Nucleus accumbens (tissue), 56 donors: ENCODE measurements at places on chromosomes 7 and 10.

GRCh38 chr7:135770139-135770710 lies 21.6 kb upstream of the FAM180A start:
- no peak for DNase-seq

DNA sequence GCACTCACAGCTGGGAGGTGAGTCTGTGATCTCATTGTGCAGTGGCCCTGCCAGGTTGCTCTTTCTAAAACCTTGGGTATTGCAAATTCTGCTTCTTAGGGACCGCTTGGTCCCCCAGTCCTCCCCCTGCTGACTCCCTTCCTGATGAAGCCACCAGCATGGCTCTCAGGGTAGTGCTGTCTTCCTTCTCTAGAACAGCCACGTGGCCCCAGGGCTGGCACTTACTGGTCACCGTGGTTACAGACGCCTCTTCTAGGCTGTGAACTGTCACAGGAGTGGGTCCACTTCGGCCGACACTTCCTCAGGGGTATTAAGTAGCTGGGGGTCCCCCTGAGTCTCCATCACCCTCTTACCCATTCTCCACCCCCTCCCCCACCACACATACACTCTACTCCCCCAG lies 2.7 kb upstream of the HTRA1 start:
- no peak for DNase-seq

GRCh38 chr7:7148798-7149481 lies 33.4 kb upstream of the C1GALT1 start:
- DNase-seq = no peak

GRCh38 chr7:44538093-44538797 lies 2.9 kb downstream of the NPC1L1 start:
- no peak for DNase-seq

DNA sequence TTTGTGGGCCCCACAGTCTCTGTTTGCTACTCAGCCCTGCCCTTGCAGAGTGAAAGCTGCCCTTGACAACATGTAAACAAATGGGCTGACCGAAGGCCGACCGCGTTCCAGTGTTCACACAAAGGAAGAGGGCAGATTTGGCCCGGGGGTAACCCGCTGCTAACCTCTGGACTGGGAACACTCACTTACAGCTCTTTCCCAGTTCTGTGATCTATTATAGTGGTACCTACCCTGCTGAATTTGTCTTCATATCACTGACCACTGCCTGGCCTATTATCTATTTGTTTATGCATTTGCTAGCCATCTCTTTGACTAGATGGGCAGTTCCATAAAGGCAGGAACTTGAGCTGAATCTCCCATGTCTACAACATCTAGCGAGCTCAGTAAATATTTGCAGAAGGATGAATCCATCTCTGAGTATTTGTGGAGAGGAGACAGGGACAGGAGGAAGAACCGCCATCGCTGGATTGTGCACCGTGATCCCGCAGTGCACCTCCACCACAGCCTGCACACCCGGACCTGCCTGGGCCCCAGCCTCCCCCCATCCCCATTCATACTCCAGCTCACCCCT lies 15.2 kb downstream of the SLC29A3 start:
- no peak for DNase-seq

DNA sequence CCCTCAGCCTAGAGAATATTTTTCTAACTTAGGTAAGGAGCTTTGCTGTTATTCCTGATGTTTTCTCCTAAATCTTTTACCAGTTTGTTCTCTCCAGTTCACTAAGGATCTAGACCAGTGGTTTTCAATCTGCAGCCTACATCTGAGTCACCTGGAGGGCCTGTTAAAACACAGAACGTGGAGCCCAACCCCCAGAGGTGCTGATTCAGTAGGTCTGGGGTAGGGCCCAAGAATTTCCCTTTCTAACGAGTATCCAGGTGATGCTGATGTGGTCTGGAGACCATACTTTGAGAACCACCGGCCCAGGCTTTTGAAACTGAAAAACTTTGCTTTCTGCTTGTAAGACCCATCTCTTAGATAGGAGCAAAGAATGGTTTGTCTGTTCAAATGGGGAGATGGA lies 51.2 kb upstream of the KMT2E start:
- DNase-seq = no peak

GRCh38 chr10:70791386-70792039 lies 6.3 kb upstream of the TBATA start:
- DNase-seq = no peak

GRCh38 chr7:150449206-150449952 lies 1.1 kb upstream of the GIMAP8 start:
- no peak for DNase-seq
